ENCODE measurements at places on chromosomes 16 and 17. TPM values are rescaled to one million over a fixed set of nuclear protein-coding genes. Genes with fewer than 3 reads are reported as not detected.

Gene HEATR9
- 0.17 TPM for total RNA-seq

Gene VKORC1
- 72.7 TPM for total RNA-seq

Gene SEZ6
- total RNA-seq, result not detected

Gene LAT
- total RNA-seq, result 13.4 TPM

Gene TERB1
- total RNA-seq, result 0.26 TPM

Gene SLFN14
- not detected for total RNA-seq

Gene GABARAP
- 547 TPM for total RNA-seq

DNA sequence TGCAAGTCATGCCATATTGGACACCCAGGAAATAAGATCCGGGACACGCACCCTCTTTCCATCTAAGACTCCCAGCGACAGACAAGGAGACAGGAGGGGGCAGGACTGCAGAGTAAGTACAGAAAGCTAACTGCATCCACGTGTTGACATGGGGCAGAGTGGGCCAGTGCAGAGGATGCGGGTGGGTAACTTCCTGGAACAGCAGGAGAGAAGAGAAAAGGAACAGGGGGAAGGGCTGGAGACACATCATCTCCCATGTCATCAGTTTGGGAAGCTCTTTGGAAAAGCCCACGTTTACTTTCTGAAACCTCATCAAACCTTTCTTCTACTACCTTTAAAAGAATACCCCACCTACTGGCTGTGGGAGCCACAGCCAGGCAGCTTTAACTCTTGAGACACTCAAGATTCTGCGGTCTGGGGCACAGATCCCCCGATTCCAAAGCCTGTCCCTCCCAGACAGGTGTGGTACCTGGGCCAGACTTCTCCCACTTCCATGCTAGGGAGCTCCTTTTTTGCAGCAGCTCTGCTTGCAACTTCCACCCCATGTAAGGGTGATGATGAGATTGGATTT is 273.5 kb upstream of the RPL38 start:
- no peak for DNase-seq

GRCh38 chr16:27781195-27781524 is 231.2 kb downstream of the KATNIP start:
- no peak for DNase-seq

- DNase-seq, result no peak
Measured at GRCh38 chr16:9212621-9213020, 121.2 kb downstream of the HAPSTR1 start.

- peak; percentile 74 for DNase-seq
Measured at GRCh38 chr17:46822388-46822921, 4.0 kb upstream of the WNT3 start.

- DNase-seq, result no peak
Measured at GRCh38 chr17:61536422-61536955, 54.5 kb downstream of the NACA2 start.

DNA sequence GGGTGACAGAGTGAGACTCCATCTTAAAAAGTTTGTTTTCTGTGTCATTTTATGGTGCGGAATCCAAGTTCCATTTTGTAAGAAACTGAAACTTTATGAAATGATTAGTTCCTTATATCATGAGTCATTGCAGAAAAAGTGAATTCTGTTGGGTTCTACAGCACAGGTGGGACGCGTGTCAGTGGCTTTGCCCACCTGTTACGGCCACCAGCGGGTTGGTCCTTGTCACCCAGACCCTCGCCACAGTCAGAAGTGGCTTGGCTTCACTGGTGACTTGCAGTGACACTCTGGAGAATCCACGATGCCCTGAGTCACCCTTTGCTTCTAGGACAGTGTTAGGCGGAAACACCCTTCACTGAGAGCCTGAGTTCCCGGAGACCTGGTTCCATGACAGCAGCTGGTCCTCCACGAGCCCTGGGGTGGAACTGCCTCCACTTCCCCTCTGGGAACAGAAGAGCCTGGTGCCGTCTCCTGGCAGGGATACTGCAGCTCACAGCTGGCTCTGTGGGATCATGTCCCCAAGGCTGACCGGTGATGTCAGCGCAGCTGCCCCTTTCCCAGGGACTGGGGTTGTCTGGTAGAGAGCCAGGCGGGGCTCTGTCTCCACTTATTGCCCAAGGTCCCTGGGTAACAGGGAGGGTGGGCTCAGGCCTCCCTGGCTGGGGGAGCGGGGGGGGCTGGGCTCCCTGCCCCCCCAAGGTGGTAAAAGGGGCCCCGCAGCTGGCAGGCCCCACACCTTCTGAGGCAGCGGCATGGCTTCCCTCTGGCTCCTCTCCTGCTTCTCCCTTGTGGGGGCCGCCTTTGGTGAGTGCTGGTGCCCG is at the start of gene CTRB1:
TSS of gene CTRB1 (plus strand) at position 733 of the 821 bp plus-strand sequence. CDS start at position 753, 20 bp downstream.
- no peak for DNase-seq

GRCh38 chr16:1042866-1043265 is 29.7 kb upstream of the SSTR5 start:
- no peak for DNase-seq

- DNase-seq, result no peak
Measured at GRCh38 chr17:1518410-1518809, 2.0 kb upstream of the INPP5K start.

DNA sequence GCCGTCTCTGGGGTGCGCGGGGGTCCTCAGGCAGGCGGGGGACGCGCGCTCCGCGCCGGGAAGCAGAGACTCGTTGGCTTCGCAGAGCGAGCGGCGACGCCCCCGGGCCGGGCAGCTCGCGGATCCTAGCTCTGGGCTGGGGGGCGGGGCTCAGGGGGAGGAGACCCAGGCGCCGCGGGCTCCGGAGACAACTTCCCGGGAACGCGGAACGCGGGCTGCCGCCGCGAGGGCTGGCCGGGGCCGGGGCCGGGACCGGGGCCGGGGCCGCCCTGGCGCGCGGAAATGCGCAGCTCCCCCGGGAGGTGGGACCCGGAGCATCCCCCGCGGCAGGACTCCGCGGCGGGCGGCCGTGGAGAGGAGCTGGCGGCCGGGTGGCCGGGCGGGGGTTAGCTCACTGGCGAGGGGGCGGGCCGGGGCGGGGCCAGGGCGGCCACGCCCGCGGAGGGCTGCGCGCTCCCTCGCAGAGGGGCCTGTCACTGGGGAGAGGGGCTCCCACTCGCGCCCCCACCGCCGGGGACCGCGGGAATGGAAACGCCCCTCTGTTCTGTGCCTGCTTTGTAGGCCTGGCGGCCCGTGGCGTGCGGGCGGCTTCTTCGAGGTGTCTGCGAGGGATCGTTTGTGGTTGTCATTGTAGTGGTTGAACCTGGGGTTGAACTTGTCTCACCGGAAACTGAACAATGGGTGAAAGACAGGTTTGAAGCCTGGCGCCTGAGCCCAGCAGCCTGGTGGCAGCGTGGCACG is at the start of gene GAS7:
TSS of gene GAS7 (minus strand) at position 98 of the 741 bp plus-strand sequence.
- DNase-seq, result peak; percentile 84

- no peak for DNase-seq
Measured at GRCh38 chr17:31371511-31372097, 19.9 kb upstream of the RAB11FIP4 start.

GRCh38 chr17:60902399-60902798 is 224.7 kb downstream of the BCAS3 start:
- DNase-seq, result no peak

- peak; percentile 28 for DNase-seq
Measured at GRCh38 chr17:47707056-47707804, 13.3 kb downstream of the TBKBP1 start.

GRCh38 chr17:55845385-55845784 is 94.5 kb downstream of the PCTP start:
- DNase-seq, result peak; percentile 74

GRCh38 chr16:75305364-75306098 is 54.1 kb upstream of the BCAR1 start:
- no peak for DNase-seq

DNA sequence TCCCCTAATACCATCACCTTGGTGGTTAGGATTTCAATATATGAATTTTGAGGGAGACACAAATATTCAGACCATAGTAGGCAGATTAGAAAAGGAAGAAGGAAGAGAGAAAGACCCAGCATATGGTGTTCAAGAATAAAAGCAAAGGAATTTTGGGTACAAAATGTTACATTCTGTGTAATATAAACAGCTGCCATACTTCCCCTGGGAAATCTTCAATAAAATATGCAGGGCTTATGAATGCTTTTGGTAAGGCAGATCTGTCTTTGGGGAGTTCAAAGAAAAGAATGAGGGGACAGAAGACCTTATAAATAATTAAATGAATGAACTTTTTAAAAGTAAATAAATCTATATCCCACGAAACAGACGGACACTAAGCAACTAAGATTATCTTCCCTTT is 91.9 kb downstream of the USP32 start:
- no peak for DNase-seq

DNA sequence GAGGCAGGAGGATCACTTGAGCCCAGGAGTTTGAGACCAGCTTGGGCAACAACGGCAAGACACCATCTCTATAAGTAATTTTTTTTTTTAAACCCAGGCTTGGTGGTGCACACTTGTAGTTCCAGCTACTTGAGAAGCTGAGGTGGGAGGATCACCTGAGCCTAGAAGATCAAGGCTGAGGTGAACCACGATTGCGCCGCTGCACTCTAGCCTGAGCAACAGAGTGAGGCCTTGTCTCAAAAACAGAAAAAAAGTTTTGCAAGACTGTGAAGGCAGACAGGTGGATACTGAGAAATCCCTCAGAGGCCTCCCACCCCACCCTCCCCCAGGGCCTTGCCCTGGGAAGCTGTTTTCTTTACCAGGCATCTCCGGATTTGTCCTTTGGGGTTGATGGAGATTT is 125.4 kb downstream of the MGAT5B start:
- DNase-seq, result no peak
